ENCODE measurements at places on chromosomes 5 and 9.
A peak's percentile ranks its signal among the peaks of the same experiment; 100 is the strongest.

- DNase-seq: no peak
Measured at GRCh38 chr9:137989999-137990715, 112.6 kb downstream of the CACNA1B start.

- no peak for DNase-seq
Measured at GRCh38 chr5:31465291-31465690, 66.6 kb downstream of the DROSHA start.

GRCh38 chr9:92188969-92189781, 74.0 kb upstream of the SPTLC1 start:
- DNase-seq: no peak

DNA sequence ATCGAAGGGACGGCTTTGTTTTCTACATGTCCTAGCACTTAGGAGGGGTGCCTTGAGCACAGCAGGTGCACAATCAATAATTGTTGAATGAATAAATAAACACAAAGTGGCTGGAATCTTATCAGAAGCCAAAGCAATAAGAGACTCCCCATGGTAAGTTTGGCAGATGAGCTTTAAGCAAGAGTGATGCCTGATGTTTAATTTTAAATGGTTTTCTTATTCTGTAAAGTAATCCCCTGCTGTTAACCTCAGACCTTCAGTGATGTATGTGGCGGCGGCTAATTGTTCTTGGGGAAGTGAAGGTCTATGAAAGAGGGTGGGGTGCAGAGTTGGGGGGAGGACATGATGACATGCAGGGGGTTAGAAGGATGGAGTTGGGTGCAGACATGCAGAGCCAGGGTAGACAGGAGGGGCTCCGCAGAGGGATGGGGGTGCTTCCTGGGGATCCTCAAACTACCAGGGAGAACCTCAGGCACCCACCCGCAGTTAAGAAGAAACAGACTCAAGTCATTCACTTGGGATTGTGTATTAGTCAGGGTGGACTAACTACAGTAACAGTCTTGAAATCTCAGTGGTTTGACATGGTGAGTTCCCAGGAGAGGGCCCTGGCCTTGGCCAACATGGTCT, 65.7 kb upstream of the SHB start:
- no peak for DNase-seq

- DNase-seq: no peak
Measured at GRCh38 chr9:111805830-111806241, 11.1 kb upstream of the SHOC1 start.

- DNase-seq: no peak
Measured at GRCh38 chr9:17229945-17230560, 95.2 kb downstream of the CNTLN start.

GRCh38 chr9:136526625-136527066, 19.2 kb downstream of the NOTCH1 start:
- no peak for DNase-seq

DNA sequence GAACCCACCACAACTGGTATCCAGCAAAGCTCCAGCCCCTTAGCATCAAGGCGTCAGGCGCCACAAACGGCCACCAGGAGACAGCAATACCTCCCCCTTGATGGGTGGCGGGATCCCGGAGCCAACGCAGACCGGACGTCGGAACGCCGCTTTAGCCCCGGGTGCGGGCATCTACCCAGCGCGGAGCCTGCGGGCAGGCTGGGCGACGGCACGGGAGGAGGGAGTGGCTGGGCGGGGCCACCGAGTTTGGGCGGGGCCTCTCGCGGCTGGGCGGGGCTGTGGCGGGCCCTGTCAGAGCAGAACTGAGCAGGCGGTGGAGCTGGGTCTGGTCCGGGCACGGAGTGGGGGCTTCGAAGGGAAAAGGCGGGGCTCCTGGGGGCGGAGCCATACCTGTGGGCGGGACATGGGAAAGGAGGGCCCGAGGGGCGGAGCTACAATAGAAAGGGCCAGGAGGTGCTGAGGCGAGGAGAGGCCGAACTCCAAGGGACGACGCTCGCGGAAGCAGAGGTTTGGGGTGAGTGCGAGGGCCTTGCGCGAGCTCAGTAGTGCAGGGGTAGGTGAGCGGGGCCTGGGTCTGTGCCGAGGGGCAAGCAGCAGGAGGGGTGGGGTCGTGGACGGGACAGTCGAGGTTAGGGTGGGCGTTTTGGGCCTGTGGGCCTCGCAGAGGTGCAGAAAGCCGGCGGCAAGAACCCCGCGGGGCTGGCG, 40.2 kb upstream of the GARNL3 start:
- peak; percentile 63 for DNase-seq

DNA sequence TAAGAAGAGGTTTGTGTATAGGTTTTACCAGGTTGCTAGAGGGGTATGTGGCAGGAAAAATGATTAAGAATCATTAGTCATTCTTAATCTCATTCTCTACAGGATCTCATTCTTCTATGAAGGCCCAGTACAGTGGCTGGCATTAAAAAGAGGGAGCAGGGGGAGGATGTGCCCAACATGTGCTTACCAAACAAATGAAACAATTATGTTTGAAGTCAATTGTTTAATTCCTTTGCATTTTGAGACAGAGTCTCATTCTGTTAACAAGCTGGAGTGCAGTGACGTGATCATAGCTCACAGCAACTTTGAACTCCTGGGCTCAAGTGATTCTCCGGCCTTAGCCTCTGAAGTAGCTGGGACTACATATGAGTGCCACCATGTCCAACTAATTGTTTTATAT, 23.0 kb downstream of the FNIP1 start:
- DNase-seq: no peak

DNA sequence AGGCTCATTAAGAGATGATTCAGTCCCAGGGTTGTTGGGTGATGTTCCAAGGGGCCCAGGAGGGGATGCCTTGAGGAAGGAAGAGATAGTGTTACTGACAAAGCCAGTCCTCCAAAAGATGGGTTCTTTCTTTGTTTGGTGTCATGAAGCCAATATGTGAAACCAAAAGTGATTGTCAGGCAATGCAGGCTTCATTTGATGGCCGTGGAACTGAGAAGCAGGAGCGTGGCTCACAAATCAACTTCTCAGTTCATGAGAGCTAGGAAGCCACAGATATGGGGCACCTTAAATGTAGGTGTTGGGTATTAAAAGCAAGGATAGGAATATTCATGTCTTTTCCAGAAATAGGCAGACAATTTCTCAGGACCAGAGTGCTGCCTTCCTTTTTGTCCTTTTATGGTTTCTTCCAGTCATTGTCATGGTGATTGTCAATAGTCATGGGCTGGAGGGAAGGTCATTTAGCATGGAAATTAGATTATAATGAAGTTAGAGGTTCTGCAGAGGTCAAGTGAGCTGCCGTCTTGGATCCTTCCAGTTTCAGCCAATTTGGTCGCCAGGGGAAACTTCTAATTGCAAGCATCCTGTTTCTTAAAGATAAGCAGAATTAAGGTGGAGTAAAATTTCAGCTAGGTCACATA, 393.0 kb downstream of the NTRK2 start:
- DNase-seq: no peak

- no peak for DNase-seq
Measured at GRCh38 chr5:163261647-163262269, 175.6 kb upstream of the CCNG1 start.

- no peak for DNase-seq
Measured at GRCh38 chr5:80195837-80196400, 59.9 kb downstream of the SERINC5 start.
